Kidney epithelial cell (primary cell): ENCODE measurements at places on chromosomes 11 and 22.

GRCh38 chr22:44837481-44837880 lies 85.1 kb downstream of the ARHGAP8 start:
- DNase-seq, result no peak

GRCh38 chr11:128496692-128497060 lies 90.7 kb downstream of the ETS1 start:
- no peak for DNase-seq

- no peak for DNase-seq
These were observed 143.0 kb downstream of the ELP4 start for GRCh38 chr11:31652528-31652927.

DNA sequence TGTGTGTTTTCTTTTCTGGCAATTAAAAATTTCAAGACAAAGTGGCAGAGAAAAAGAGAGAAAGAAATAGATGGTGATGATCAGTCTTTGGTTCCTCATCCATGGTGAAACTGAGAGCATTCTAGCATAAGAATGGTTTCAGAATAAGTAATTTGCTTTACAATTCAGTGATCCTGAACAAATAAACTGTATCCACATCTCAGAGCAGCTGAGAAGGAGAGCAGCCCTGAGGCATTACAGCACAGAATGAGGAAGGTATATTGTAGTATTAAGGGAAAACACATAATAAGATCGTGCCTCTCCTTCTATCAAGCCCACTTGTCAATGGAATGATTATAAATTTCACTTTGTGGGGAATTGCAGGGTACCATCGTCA lies 17.4 kb downstream of the LUZP2 start:
- no peak for DNase-seq

GRCh38 chr22:38028344-38029130 lies 28.7 kb upstream of the PICK1 start:
- DNase-seq, result no peak

GRCh38 chr11:6142936-6143335 lies 27.2 kb downstream of the OR52B2 start:
- DNase-seq, result no peak

DNA sequence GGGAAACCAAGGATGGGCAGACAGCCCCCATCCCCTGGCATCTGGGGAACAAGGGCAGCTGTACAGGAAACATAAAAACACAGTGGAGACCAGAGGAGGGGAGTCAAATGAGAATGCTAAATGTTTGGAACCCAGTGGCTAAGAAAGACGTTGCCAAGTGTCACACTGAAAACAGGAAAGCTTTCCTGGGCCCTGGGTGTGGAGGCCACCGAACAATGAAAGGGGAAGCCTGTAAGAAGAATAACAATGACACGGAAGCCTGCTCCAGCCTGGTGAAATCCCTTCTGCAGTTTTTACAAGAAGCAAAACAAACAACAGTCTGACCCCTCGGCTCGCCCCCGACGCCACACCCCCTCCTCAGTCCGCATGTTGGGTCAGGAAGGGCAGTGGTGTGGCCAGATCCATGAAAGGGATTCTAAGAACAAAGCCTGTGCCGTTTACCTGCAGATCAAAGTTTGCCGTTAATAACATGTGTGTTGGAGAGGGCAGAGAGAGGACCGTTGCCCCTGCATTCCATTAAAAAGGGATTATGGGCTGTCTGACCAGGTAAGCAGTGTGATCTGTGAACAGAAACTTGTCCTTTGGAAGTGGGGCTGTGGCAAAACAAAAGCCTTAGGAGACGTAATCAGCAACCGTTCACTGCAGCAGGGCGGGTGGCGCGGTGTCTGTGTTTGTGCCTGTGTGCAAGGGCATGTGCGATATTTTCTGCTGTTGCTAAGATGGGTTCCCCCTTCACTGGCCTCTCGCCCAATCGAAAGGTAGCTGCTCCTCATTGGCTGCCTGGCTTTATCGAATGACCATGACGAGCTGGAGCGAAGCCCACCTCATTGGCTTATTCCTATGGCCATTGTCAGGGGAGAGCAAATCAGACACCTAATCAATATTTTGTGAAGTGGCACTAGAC lies 113.7 kb upstream of the BLID start:
- DNase-seq, result no peak
